ENCODE measurements at places on chromosomes 7 and 10.

GRCh38 chr10:91838199-91838598 is 40.0 kb downstream of the TNKS2 start:
- DNase-seq = no peak

- no peak for DNase-seq
These were observed 3.5 kb downstream of the KCP start for GRCh38 chr7:128906766-128907559.

- no peak for DNase-seq
These were observed 23.5 kb downstream of the PWWP2B start for GRCh38 chr10:132420469-132420980.

GRCh38 chr7:142583446-142583845 is 165.8 kb upstream of the PRSS1 start:
- DNase-seq = peak; percentile 35

DNA sequence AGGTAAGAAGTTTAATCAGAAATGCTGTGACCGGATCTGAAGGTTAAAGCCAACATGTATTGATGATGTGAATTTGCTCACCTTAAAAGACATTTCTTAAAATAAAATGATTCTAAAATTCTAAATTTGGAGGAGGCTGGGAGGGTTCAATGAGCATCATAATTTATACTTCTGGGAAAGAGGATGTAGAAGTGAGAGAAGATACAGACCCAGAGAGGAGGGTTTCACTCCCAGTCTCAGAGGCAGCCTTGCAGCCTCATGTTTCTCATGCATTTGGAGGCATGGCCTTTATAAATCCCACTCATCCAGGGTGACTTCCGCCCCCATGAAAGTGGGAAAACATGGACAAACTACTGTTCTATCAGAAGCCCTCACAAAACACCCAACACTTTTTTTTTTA is 305.6 kb upstream of the PITRM1 start:
- DNase-seq = no peak

- no peak for DNase-seq
These were observed 62.6 kb upstream of the GHITM start for GRCh38 chr10:84076540-84077195.

- DNase-seq = no peak
These were observed 150.1 kb upstream of the TMEM72 start for GRCh38 chr10:44761076-44761475.

DNA sequence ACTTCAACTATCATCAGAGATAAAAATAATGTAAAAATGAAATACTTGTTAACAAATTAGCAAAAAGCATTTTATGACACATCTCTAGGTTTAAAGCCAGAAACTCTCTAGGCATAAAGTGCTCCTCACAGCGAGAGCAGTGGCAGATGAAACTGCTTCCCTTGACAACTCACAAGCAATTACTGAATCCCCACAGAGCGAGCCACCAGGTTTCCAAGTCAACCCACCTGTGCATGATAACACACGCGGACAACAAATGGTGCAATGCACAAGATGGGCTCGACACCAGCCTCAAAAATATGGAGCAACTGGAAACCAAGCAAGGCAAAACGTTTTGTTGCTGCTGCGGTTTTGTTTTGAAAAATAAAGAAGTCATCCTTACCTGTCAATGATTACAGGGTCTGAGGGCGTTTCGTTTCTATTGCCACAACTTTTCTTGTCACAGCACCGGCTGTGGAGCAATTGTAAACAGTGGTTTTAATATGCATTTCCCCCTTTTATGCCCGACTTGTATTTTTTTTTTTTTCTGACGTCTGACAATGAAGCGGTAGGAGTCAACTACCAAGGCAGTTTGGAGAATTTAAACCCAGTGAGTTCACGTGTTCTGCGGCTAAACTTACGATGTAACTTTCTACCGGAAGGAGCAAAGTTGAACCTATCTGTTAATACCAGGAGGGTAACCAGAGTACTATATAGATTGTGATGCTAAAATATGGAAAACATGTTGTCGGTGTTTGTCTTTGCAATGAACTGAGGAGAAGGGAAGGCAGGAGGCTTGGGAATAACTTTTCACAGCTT is 7.0 kb downstream of the EBF3 start:
- DNase-seq = peak; percentile 48

DNA sequence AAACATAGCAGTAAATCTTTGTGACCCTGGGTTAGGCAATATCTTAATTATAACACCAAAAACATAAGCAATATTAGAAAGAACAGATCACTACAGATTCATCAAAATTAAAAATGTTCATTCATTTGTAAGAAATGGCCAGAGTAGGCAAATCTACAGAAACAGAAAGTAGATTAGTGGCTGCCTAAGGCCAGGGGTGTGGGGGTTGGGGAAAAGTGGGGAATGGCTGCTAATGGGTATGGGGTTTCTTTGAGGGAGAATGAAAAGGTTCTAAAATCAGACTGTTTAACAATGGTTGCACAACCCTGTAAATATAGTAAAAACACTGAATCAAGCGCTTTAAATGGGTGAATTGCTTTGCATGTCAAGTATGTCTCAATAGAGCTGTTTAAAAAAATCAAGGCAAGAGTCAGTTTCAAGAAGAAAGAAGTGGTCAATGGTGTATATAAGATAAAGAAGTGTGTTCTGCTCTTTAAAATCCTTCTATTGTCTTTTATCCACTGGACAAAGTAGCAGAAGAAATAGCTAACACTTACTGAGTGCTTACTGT is 42.6 kb downstream of the CDK6 start:
- no peak for DNase-seq

- DNase-seq = no peak
These were observed 50.3 kb upstream of the RSU1 start for GRCh38 chr10:16867556-16867955.

DNA sequence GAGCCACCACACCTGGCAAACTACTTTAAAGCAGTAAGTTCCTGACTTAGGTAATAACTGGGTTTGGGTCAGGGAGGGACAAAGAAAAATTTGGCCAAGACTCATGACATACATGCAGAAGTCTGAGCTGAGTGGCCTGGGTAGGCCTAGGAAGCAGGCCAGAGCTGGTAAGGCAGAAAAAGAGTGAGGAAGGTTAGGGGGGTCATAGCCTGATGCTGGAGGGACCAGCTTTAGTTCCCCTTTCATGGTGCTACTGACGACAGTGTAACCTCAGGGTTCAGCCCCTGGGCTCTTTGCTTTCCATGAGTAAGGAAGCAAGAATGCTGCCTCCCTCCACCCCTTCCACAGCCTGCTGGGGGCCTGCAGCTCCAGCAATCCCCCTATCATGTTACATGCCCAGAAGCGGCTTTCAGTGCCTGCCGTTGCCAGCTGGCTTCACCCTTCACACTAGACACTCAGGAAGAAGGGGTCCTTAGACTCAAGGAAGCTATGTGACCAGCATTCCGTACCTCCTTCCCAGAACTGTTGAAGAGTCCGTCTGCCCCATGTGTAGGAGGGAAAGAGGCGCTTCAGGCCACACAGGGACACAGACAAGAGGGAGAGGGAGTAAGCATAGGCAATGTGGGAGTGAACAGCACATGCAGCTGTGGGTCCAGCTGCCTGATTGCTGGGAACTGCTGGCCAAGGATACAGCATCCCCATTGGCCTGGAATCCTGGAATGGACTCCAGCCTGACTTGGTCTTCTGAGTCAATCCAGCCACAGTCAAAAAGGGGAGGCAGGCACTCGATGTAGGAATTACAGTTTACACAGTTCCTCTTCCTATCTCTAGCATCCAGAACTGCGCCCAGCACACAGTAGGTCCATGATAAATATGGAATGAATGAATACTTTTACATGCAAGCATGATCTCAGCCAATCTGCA is 4.1 kb upstream of the PLAU start:
- peak; percentile 93 for DNase-seq

DNA sequence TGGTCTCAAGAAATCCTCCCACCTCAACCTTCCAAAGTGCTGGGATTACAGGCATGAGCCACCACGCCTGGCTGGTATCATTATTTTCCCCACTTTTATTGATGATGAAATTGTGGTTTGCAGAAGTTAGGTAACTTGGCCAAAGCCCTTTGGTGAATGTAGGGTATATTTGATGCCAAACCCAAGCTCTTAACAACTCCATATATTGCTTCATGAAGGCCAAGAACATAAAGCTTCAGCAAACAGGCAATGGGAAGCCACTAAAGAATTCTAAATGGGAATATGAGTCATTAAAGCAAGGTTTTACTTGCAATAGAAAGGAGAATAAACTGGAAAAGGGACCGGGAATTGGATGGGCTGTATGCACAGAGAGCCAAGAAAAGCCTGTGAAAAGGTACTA is 142.7 kb downstream of the KMT2E start:
- no peak for DNase-seq

DNA sequence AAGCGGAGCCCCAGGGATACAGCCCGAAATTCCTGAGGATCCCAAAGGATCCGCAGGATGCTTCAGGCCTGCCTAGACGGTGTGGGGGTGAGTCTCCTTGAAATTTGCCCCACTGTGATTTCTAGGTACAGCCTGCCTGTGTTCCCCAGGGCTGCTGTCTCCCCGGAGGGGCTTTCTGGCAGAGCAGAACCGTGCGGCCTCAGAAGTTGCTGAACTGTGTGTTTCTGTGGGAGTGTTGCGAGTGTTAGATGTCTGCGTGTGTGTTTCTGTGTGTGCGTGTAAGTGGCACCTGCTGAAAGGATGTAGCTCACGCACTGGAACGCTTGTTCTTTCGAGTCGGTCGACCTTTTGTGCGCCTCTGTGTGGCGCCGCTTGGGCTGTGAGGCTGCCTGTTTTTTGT is 27.8 kb upstream of the ZNF273 start:
- no peak for DNase-seq

GRCh38 chr10:49089557-49090188 is 25.6 kb downstream of the VSTM4 start:
- DNase-seq = no peak

- no peak for DNase-seq
These were observed 17.3 kb downstream of the KLLN start for GRCh38 chr10:87846023-87846422.

- DNase-seq = peak; percentile 84
These were observed 41.7 kb upstream of the LOXL4 start for GRCh38 chr10:98309366-98310355.

DNA sequence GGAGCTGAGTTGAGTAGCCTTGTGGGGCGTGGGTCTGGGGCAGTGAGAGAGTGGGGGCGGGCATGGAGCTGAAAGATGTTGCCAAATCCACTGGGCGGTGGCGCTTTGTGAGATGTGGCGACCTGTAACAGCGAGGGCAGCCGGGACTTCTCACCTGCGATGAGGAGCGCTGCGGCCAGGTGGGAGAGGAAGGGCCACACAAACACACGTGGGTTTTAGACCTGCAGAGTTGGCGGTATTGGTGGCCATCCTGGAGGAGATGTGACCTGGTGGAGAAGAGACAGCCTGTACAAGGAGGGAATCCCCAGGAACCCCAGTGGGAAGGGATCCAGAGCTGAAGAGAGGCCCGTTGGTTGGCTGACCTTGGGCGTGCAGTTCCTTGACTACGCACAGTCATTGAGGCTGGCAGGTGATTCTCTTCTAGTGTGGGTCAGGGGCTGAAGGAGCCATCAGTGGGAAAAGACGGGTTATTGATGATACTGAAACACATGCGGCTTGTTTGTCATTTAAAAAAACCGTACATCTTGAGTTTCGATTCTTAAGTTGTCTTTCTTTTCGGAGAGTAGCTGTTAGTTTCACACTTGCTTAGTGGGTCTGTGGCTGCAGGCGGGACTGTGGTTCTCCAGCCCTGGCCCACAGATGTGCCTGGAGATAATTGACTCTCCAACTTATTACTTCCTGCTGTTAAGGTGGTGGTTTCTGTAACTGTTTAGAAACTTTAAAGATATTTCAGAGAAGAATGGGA is 2.4 kb downstream of the CHST12 start:
- no peak for DNase-seq

GRCh38 chr10:6141296-6142151 is 52.7 kb downstream of the RBM17 start:
- peak; percentile 62 for DNase-seq

DNA sequence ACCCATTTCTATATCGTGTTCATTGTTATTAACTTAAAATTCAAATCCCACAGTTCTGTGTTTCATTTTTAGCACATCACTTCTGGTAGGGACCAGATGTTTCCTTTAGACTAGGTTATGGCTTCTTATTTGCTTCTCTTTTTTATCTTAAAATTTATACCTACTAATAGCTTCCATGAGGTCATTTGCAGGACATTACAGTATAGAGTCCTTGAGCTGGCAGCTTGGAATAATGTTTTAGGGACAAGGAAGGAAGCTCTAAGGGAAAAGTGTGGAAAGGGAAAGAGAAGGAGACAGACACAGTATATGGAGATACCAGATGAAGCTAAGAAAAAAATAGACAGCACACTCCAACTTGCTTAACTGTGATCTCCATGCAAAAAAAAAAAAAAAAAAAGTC is 48.8 kb upstream of the CD36 start:
- DNase-seq = no peak

DNA sequence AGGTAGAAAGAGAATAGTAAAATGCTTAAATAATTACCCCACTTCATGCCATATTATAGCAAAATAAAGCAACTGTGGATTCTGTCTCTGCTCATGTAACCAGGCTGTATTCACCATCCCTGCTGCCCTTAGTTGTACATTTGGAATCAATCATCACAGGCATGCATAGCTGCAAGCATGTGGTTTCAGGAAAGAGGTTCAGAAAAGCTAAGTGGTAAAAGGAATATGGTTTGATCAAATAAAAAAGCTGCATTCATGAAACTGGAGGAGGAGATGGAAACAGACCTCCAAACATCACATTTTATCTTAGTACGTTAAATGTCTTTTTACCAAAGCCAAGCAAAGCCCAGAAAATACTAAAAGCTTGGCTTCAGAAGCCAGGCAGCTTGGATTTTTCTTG is 81.3 kb downstream of the ADAM22 start:
- DNase-seq = no peak

- no peak for DNase-seq
These were observed 174.0 kb downstream of the RAMP3 start for GRCh38 chr7:45331563-45331962.

- peak; percentile 24 for DNase-seq
These were observed 6.0 kb upstream of the ZNRF2 start for GRCh38 chr7:30278376-30278775.

- no peak for DNase-seq
These were observed 404.1 kb downstream of the PAXIP1 start for GRCh38 chr7:154598864-154599263.

- DNase-seq = peak; percentile 75
These were observed 7.6 kb upstream of the ZNF503 start for GRCh38 chr10:75408911-75409885.

DNA sequence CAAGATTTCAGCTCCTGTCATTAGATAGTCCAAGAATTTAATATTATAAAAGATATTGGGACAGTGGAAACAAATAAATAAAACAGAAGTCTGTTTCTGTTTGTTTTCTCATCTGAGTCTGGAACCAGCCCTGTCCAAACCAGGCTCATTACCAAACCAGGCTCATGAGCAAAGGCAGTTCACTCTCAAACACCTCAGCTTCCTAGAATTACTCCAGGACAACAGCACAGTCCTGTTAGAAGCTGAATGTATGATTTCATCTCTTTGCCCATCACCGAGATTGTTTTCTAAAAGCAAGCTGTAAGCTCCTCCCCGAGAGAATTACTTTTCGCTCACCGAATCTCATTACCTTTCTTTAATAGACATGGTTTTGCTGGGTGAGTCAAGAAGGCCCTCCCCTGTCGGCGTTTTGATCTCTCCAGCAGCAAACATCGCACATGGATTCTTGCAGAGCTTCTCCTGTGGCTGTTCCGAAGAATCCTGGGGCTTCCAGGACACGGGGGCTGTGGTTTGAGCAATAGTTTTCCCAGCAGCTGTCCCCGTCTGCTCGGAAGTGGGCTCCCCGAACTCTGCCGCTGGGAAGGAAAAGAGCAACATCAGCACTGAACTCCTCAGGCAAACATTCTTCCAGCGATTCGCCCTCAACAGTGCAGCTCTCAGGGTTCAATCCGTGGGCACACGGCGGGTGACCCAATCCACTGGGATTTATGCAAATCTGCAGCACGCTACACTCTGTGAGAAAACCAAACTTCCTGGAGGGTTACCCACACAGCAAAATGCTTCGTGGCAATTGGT is 112.5 kb downstream of the SVIL start:
- peak; percentile 39 for DNase-seq

- no peak for DNase-seq
These were observed 36.0 kb upstream of the CDH23 start for GRCh38 chr10:71360735-71361134.

All from right hindlimb (tissue), 1 donor.